ENCODE measurements at places on chromosomes 2 and 18. TPM values are rescaled to one million over a fixed set of nuclear protein-coding genes. Genes with fewer than 3 reads are reported as not detected.

Gene CHPF
- total RNA-seq, result 3.8 TPM

Gene LIPG
- not detected for total RNA-seq

Gene AQP12B
- total RNA-seq, result not detected

Gene PARD3B
- total RNA-seq, result 2.3 TPM

Gene CCDC102B
- total RNA-seq, result 9.2 TPM

Gene HES6
- 2.0 TPM for total RNA-seq

Gene ABCG8
- not detected for total RNA-seq

Gene SATB2
- 0.74 TPM for total RNA-seq

Gene GATA6
- total RNA-seq, result 0.13 TPM

Gene PROM2
- total RNA-seq, result 0.88 TPM

Gene CCBE1
- not detected for total RNA-seq

Gene ALPI
- not detected for total RNA-seq

Gene DNAJC5G
- not detected for total RNA-seq

Gene ABHD1
- total RNA-seq, result 2.1 TPM

Gene CRYGD
- total RNA-seq, result not detected

Gene IL1RL1
- total RNA-seq, result not detected

Gene MFSD6
- total RNA-seq, result 58.2 TPM

Gene CLEC4F
- not detected for total RNA-seq

Gene HJURP
- not detected for total RNA-seq

Gene C2orf76
- 10.7 TPM for total RNA-seq

Gene ACSL3
- total RNA-seq, result 43.1 TPM

Gene DCC
- total RNA-seq, result not detected

Gene CNTNAP5
- total RNA-seq, result not detected

Gene RNF144A
- 39.5 TPM for total RNA-seq

Gene KATNAL2
- 2.2 TPM for total RNA-seq

Gene MLPH
- not detected for total RNA-seq

Gene PDE11A
- not detected for total RNA-seq

Gene PTPRN
- not detected for total RNA-seq

Gene LDLRAD4
- 56.8 TPM for total RNA-seq

Gene FOXI3
- total RNA-seq, result not detected

Gene ARMC9
- total RNA-seq, result 1.7 TPM

Gene FMNL2
- 0.78 TPM for total RNA-seq

Gene LPIN1
- total RNA-seq, result 82.4 TPM

Gene NDUFV2
- total RNA-seq, result 149 TPM

Gene SERPINB2
- 1.9 TPM for total RNA-seq

Gene KHK
- 6.3 TPM for total RNA-seq

Gene PLA2R1
- not detected for total RNA-seq

Gene HOXD13
- not detected for total RNA-seq

Gene NFU1
- 29.6 TPM for total RNA-seq

Gene SLC9A2
- total RNA-seq, result not detected

Gene TRAPPC8
- 62.7 TPM for total RNA-seq

Gene IL1B
- total RNA-seq, result not detected

Gene IL1RL2
- not detected for total RNA-seq

Gene GPR75
- 5.4 TPM for total RNA-seq

Gene SRD5A2
- not detected for total RNA-seq

Gene PNKD
- total RNA-seq, result 40.5 TPM

Gene UGT1A4
- not detected for total RNA-seq

Gene ALLC
- not detected for total RNA-seq

Gene MARCHF4
- not detected for total RNA-seq

Gene IL1R2
- total RNA-seq, result not detected

Gene CRYGC
- total RNA-seq, result not detected

Gene SLC9A4
- not detected for total RNA-seq

Gene PKDCC
- total RNA-seq, result not detected

Gene SIX2
- total RNA-seq, result not detected

Gene CFAP65
- not detected for total RNA-seq

Gene ANKMY1
- total RNA-seq, result 69.7 TPM

Gene SERPINB7
- not detected for total RNA-seq

Gene EFEMP1
- not detected for total RNA-seq
